Stimulated activated naive CD4-positive, alpha-beta T cell treated with Interleukin-2 at 50 U/mL for 16 hours (primary cell): ENCODE measurements at places on chromosomes 5 and 9.
A peak's percentile ranks its signal among the peaks of the same experiment; 100 is the strongest.

- DNase-seq: no peak
Observed at GRCh38 chr5:131589510-131590348, 45.3 kb downstream of the RAPGEF6 start.

GRCh38 chr9:138112791-138113600 lies 235.4 kb downstream of the CACNA1B start:
- DNase-seq: no peak

DNA sequence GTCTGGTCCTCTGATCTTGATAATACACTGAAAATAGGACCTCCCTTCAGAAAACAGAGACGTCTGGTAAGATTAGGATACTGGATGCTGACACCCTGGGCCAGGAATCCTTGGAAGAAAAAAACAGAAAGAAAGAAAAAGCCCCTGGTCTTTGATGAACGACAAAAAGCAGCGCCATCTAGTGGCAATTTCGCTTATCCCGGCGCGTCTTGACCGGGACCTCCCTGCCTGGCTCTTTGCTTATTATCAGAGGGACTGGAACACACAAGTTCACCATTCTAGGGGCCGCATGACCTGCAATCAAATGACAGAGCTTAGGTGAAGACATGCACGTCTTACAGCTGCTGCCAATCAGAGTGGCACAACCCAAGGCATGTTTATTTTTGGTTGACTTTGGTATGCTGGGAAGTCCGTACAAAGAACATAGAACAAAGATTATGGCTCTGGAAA lies 114.9 kb upstream of the NFIB start:
- DNase-seq: peak; percentile 14

GRCh38 chr9:70677055-70677735 lies 262.7 kb upstream of the KLF9 start:
- DNase-seq: no peak

DNA sequence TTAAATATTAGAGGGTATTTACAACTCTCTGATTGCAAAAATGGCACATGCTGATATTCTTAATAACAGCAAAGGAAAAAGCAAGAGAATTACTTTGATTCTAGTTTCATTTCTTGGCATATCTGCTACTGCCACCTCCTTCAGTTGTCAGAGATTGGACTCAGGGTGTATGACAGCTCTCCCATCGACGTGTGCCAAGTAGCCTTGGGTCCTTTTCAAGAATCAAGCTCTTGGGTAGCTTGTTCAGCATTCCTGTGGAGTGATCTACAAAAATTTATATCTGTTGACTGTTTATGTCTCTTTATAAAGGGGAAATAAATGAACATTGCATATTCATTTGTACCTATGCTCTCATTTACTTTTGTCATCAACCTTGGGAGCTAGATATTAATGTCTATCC lies 315.6 kb downstream of the PRR16 start:
- no peak for DNase-seq

DNA sequence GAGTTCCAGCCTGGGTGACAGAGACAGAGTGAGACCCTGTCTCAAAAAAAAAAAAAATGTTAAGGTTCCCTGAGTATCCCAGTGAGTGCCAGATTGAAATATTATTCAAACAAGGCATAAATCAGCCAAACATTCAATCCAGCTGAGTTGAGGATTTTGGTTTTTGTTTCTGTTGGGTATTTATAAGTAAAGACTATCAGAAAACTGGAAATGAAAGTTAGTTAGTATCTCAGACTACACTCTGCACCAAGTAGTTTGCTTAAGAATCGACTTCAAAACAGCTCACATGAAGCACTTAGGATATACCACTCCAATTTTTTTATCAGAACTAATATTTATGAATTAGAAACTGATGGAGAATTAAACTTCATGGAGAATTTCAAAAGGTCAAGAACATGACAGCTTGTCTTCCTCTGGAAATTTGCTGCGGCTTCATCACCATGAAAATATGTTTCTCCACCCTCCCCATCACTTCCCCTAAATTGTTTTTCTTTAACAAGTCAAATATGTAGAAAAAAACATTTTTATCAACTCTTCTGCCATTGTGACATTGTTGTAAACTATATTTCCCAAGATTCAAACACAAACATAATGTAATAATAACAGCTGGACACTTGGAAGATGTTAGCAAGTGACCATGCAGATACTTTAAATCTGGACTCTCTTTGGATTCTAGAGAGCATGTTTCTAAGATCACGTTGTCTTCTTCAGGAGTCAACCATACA lies 110.0 kb upstream of the PTGER4 start:
- no peak for DNase-seq

GRCh38 chr9:79880626-79881025 lies 308.9 kb downstream of the TLE4 start:
- no peak for DNase-seq

DNA sequence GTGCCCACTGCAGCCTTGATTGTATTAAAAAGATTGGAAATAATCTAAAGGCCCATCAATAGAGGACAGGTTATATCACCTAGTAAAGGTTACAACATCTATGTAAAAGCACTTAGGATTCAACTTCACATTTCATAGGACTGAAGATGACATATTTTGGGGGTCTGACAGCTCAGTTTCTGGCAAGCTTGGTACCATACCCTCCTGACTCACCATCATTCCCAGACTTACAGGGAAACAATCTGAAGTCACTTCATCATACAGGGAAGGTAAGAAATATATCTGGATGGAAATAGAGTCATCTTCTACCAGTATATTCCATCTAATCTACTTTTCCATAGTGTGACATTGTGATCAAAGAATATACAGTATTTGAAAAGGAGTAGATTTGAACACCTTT lies 28.8 kb upstream of the DAB2 start:
- no peak for DNase-seq

- DNase-seq: no peak
Observed at GRCh38 chr9:71924576-71924975, 13.1 kb downstream of the C9orf85 start.

GRCh38 chr5:135759149-135759784 lies 75.2 kb upstream of the SLC25A48 start:
- no peak for DNase-seq

DNA sequence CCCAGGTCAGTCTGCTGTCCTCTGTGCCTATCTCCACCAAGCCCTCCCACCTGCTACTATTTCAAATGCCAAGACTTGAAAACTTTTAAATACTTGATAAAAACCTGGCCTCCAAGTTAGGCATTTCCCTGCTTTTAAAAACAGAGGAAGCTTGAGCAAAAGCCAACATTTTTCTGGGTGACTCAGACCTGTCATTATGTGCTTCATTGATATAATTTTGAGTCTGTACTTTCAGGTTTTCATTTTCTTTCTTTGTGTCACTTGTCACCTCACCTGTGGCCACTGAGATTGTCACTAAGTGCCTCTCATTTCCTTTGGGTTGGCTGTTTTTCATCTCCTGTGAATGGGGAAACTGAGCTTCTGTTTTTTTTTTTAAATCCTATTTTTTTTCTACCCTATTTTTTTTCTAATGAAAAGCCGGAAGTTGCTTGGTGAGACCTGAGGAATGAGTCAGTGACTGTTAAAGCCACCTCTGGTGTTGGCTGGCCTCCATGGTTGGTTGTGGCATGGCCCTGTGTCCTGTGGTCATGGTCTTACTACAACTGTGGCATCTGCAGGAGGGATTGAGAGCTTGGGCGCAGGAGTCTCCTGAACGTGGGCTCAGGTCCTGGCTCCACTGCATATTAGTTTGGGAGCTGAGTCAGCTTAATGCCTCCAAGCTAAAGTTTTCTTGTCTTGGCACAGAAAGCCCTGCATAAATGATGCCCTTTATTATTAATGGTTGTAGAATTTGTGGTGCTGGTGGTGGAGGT lies 56.7 kb downstream of the ARHGAP26 start:
- no peak for DNase-seq

- DNase-seq: no peak
Observed at GRCh38 chr5:81151546-81151945, 81.6 kb upstream of the CKMT2 start.

DNA sequence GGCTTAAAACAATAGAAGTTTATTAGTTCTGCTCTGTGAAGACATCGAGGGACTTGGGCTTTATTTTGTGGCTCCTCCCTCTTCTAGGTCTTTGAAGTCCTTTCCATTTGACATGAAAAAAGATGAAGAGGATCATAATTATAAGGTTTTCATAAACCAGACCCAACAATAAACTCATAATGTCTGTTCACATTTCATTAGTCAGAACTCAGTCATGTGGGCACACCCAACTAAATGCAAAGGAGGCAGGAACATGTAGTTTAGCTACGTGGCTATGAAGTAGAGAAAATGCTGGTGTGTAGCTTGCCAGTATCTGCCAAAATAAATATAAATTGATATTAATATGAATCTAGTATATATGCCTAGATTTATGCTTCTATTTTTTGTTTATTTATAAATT lies 393.9 kb upstream of the C9orf72 start:
- DNase-seq: no peak

GRCh38 chr5:170986598-170986997 lies 124.8 kb downstream of the RANBP17 start:
- DNase-seq: no peak

- DNase-seq: no peak
Observed at GRCh38 chr5:171852255-171852681, 66.7 kb downstream of the SMIM23 start.

- no peak for DNase-seq
Observed at GRCh38 chr5:115460472-115460871, 84.1 kb downstream of the FEM1C start.

- no peak for DNase-seq
Observed at GRCh38 chr5:79961716-79962574, 29.1 kb downstream of the MTX3 start.

DNA sequence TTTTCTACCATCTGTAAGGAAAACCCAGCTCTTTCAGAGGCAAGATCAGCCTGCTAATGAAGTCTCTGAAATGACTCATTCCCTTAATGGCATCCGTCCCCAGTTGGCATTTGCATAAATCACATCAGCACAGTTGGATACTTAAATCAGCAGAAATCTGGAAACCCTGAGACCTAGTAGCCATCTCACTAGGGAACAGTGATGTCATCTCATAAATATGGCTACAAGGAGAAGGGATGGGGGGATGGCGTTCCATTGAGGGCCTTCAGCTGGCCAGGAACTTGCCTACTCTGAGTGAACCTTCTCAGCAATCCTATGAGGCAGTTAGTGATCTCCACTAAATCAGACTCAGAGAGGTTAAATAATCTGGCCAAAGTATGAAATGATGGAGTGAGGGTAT lies 81.8 kb downstream of the CMYA5 start:
- DNase-seq: no peak

DNA sequence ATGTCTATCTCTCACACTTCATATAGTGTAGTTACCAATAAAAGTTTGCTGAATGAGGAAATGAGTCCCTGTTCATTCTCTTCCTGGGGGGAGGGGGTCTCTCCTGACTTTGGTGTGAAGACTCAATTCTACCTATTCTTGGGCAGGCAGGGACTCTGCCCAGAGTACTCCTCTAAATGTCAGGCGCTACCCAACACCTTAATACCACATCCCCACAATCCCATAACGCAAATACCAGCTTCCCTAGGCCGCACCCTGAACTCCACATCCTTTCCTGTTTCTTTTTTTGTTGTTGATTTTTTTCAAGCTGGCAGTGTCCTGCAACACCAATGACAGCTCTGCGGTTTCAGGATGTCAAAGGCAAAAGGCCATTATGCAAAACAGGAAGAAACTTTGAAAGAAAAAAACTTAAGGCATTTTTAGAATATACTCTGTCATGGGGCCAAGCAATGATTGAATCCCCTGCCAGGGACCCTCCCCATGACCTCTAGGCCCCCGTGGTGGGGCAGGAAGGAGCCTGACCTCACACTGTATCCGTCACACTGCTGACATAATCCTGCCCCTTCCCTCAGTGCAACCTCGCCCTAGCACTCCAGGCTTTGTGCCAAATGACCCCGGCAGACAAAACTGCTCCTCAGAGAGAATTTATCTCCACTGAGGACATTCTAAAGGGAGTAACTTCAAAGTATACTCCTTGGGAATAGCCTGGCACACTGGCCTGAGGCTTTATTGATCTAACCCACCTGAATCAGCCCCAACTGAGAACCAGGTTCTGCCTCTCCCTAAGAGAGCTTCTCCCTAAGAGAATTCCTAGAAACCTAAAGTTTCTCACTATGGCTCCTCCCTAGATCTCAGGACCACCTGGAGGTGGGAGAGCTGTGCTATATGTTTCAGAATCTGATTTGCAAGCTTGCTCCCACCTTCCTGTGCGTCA lies 8.0 kb downstream of the B4GALT1 start:
- DNase-seq: peak; percentile 28

DNA sequence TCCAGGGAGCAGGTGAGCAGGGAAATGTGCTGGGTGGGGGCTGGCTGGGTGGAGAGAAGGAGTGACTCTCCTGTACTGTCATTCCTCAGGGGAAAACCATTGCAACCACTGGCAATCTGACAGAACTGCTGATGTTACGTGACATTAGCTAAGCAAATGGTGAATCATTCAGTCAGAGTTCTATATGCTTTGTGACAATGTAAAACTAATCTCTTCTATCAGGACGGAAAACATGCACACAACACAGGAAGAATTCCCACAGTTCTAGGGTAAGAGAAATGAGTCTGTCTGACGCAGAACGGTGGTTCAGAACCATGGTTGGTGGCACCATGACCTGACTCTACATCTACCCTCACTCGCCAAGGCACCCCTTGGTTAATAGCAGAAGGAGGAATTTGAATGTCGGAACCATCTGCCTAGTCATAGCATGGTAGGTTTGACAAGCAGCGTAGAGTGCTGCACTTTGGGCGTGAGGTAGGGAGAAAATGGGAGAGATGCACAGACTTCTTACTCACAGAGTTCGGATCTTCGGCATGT lies 243.6 kb upstream of the PANK3 start:
- no peak for DNase-seq

- peak; percentile 49 for DNase-seq
Observed at GRCh38 chr9:93108291-93109041, 12.4 kb downstream of the CARD19 start.

- DNase-seq: no peak
Observed at GRCh38 chr5:27290172-27290571, 251.8 kb upstream of the CDH9 start.

DNA sequence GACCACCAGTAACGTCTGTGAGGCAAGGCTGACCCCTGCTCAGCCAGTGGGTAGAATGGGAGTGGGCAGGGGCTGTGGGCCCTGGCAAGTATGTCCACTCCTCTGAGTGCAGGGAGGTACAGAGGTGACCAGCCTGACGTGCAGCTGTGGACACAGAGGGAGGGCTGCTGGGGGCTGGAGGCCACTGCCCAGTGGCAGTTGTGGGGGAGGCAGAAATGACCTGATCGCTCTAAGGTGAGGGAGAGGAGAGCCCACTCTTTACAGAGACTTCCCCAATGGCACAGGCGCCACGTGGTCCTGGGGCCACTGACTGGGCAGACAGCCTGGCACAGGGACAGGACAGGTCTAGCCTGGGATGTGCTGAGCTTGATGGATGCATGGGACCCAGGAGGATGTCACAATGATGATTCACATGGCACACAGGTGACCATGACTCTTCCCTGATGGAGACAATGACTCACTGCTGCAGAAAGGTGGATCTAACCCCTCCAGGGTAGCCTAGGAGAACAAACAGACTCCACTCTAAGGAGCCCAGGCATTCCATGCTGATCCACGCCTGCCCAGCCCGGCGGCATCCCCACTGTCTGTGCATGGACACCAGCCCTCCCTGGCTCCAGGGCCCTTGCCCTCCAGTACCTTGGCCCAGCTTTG lies 7.7 kb downstream of the LPCAT1 start:
- no peak for DNase-seq

- no peak for DNase-seq
Observed at GRCh38 chr9:71748280-71748743, 20.0 kb downstream of the CEMIP2 start.

GRCh38 chr5:156096259-156096658 lies 230.7 kb upstream of the SGCD start:
- DNase-seq: no peak
